ENCODE measurements at places on chromosomes 12 and 14.
A peak's percentile ranks its signal among the peaks of the same experiment; 100 is the strongest.

DNA sequence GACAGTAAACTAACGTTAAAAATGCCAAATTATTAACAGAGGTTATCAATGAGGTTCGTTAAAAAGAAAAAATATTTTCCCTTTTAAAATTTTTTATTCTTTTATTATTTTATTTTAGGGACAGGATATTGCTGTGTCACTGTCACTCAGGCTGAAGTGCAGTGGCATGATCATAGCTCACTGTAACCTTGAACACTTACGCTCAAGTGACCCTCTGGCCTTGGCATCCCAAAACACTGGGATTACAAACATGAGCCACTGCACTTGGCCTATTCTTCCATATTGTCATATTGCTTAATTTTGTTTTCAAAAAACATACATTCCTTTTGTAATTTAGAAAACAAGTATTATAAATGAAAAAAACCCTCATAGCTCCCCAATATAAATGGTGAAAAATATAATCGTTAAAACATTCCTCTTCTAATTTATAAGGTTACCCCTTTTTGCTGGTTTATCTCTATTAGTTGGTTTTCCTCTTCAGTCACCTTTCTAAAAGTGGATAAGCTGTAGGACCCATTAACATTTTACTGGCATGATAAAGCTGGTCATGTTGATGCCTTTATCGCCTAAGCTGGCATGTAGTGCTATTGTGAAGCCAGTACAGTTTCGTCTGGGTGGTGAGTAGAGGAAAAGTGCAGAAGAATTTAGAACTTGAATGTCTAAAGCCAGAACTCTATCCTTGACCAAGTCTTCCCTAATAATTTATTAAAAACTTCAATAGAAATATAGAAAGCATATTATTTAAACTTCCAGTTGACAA, 27.6 kb downstream of the PDE3A start:
- DNase-seq, result no peak

GRCh38 chr12:109544955-109545531, 28.3 kb downstream of the MMAB start:
- DNase-seq, result no peak

- no peak for DNase-seq
Measured at GRCh38 chr12:56941299-56942017, 7.2 kb upstream of the SDR9C7 start.

- no peak for DNase-seq
Measured at GRCh38 chr12:26231470-26231869, 36.1 kb downstream of the SSPN start.

DNA sequence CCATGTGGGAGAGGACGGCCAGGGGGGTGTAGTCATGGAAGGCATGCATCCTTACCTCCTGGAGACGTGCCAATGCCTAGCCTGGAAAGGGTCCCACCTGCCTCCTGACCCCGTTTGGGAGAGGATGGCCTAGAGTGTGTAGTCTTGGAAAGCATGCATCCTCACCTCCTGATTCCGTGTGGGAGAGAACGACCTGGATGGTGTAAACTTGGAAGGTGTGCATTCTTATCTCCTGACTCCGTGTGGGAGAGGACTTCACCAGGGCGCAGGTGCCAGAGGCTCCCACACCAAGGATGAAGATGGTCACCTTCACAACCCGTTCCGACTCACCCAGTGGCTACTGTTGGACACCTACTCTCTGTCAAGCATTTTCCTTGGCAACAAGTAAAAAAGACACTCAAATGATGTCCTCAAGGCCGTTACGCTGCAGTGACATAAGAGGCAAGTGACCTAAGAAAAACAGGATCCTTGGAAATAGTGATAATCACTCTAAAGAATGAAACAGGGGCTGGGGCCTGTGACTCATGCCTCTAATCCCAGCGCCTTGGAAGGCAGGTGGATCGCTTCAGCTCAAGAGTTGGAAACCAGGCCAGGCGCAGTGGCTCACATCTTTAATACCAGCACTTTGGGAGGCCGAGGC, 37.5 kb upstream of the FZD10 start:
- DNase-seq, result no peak

DNA sequence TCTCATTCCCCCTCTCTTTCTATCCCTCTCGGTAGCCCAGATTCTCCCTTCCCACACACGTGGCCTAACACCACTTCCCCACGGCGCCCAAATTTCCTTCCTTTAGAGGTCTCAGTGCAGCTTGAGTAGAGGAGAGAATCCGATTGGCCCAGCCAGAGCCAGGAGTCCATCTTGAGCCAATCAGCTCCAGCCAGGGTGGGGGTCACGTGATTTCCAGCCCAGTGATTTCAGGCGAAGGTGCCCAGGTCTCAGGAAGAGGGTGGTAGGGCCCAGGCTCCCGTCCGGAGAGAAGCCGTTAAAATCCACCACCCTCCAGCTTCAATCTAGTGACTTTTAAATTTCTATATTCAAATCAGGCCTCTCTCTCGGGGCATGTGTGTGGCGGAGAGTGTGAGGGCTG, 45.2 kb upstream of the MYL2 start:
- DNase-seq, result no peak

- DNase-seq, result no peak
Measured at GRCh38 chr14:89430391-89431236, 13.6 kb upstream of the FOXN3 start.

GRCh38 chr12:17954788-17955187, 135.2 kb downstream of the RERGL start:
- DNase-seq, result no peak

DNA sequence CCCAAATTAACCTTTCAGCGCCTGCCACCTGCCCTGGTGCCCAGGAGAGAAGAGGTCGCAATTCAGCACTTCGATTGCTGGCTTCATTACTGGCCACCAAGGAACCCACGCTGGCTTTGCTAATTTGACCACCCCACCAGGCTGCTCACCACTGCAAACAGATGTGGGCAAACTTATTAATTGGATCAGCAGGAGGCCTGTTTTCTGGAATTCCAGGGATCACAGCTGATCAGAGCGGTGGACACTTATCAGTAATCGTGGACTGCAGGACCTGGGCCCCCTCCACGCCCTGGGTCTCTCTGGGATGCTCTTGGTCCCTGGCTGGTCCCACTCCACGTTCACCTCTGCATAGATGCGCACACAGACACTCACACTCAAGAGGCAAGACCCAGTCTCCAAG, 27.8 kb downstream of the BEGAIN start:
- DNase-seq, result no peak

DNA sequence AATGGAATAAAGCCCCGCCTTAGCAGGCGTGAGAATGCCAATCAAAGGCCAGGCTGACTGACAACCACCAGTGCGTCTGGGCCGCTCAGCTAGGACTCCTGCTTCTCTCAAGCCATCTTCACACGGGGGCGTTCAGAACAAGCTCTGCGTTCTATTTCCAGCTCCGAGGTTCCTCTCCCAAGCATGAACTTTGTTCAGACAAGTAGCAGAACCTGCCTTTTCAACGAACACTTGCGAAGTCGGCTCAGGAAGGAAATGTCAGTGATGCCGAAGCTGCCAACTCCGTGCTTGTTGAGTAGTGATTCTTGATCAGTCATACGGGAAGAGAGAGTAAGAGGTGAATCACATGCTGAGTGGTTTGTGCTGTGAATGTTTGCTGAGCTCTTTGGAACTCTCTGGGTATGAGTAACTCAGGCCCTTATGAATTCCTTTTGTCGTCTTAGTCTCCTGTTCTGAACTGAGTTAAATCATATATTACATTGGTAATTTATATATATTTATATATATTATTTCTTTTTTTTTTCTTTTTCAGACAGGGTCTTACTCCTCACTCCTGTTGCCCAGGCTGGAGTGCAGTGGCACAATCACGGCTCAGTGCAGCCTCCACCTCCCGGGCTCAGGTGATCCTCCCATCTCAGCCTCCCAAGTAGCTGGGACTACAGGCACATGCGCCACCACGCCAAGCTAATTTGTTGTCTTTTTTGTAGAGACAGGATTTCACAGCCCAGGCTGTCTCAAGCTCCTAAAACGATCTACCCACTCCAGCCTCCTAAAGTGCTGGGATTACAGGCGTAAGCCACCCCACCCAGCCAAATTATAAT, 29.4 kb upstream of the BCL7A start:
- DNase-seq, result no peak

DNA sequence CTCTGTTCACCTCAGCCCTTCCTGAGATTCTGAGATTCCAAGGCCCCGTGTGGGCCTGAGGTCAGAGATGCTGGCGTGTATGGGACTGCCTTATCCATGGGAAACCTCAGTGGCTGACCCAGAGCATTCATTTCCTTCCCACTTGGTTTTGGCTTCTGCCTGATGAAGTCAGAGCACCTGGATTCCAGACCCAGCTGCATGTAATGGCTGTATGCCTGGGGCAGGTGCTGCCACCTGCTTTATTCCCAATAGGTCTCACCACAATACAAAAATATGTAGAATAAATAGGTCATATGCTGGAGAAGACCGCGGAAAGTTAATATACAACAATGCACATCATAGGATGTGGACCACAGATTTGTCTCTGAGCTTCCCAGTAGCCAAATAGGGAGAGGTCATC, 25.6 kb downstream of the FIGNL2 start:
- DNase-seq, result no peak

DNA sequence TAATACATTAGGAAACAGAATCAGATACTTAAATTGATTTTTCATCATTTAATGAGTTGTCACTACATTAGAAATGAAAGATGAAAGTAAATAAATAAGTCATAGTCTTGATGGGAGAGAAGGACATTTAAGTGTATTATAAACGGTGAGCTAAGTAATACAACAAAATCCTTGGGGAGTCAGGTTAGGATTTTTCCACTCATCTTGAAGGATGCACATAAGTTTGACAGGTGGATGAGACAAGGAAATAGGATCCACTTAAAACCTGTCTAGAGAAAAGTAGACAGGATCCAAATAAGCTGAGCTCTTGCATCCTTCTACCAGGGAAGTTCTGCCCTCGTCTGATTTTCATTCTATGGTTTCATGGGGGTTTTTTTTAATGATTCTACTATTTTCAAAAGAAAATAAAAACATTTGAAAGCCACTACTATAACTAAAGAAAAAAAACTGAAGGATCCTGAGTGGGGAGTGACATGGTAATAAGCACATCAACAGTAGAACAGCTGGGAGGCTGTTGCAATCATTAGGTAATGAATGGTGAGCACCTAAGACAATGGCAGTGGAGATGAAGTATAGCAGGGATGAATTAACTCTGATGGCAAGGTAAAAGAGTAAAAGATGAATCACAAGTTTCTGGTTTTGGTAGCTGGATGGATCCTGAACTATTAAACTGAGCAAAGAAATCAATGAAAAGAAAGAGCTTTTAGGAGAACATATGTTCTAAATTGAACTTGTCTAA, 17.0 kb downstream of the CEP128 start:
- no peak for DNase-seq

- DNase-seq, result no peak
Measured at GRCh38 chr12:2198005-2198501, 145.3 kb downstream of the CACNA1C start.

- peak; percentile 48 for DNase-seq
Measured at GRCh38 chr12:62720661-62721330, 214.2 kb downstream of the PPM1H start.

DNA sequence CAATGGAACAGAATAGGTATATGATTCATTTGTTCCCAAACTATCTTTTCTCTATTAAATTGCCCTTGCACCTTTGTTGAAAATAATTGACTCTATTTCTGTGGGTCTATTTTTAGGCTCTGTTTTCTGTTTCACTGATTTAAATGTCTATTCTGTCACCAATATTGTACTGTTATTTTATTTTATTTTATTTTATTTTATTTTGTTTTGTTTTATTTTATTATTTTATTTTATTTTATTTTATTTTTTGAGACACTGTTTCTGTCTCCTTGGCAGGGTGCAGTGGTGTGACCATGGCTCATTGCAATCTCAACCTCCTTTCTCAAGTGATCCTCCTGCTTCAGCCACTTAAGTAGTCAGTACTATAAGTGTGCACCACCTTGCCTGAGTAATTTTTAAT, 34.9 kb downstream of the OR4N2 start:
- no peak for DNase-seq

- DNase-seq, result no peak
Measured at GRCh38 chr14:43647302-43647701, 859.8 kb downstream of the FSCB start.

DNA sequence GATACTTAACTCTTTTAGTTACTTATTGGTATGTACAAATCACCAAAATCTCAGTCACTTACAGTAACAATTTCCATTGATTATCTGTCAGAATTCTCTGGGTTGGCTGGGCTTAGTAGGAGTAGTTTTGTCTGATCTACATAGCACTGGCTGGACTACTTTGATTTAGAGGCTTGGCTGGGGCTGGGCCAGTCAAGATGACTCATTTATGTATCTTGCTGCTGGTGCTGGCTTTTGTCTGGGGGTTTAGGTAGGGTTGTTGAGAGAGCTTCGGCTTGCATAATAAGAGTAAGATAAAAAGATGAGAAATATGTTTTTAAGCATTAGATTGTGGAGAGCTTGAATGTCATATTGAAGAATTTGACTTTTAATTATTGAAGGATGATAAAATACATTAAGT, 1093.7 kb downstream of the SLC6A15 start:
- DNase-seq, result no peak

- no peak for DNase-seq
Measured at GRCh38 chr14:68340262-68340661, 452.6 kb downstream of the ZFP36L1 start.

DNA sequence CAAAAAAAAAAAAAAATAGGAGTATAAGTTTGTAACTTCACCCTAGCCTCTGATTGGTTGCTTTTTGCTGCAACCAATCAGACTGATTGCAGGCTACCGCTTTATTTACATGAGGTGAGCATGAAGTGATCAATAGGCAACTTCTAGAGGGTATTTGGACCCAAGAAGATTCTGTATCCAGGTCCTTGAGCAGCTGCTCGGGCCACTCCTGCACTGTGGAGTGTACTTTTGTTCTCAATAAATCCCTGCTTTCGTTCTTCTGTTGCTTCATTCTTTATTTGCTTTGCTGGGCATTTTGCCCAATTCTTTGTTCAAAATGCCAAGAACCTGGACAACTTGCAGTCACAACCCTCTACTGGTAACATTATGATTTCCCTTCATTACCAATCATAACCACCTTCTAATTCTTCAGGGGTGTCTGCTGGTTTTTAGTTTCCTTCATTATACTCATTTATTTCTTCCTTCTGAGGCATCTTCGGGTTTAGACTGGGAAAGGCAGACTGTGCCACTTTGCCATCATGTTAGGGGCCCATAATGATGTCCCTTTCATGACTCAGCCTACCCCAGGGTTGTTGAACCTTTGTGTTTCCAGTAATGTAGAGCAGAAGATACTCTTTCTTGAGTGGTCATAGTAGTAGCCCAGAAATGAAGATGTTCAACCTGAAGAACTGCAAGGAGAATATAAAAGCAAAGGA, 43.4 kb upstream of the LIMA1 start:
- DNase-seq, result no peak

DNA sequence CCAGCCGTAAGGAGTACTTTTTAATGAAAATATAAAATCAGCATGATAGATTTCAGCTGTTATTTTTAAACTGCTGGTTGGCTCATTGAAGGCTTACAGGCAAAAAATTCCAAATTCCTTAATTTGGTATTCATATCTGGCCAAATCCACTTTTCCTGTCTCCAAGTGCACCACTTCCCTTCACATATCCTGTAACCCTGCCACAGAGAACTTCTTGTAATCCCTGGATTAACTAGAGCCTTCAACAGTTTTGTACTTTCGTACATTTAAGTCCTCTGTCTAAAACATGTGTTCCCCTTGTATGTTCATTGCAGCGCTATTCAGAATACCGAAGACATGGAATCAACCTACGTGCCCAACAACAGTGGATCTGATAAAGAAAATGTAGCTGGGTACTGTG, 9.6 kb downstream of the PUS7L start:
- no peak for DNase-seq

GRCh38 chr14:24806061-24806678, 172.2 kb upstream of the GZMB start:
- DNase-seq, result no peak
